Stimulated activated CD8-positive, alpha-beta memory T cell treated with anti-CD3 and anti-CD28 coated beads, Interleukin-12 subunit alpha, Interleukin-12 subunit beta, amount 100 ng/mL, for 4 hours (primary cell): ENCODE measurements at places on chromosomes 4 and X.

- DNase-seq: no peak
Measured at GRCh38 chr4:158255727-158256324, 45.5 kb downstream of the TMEM144 start.

DNA sequence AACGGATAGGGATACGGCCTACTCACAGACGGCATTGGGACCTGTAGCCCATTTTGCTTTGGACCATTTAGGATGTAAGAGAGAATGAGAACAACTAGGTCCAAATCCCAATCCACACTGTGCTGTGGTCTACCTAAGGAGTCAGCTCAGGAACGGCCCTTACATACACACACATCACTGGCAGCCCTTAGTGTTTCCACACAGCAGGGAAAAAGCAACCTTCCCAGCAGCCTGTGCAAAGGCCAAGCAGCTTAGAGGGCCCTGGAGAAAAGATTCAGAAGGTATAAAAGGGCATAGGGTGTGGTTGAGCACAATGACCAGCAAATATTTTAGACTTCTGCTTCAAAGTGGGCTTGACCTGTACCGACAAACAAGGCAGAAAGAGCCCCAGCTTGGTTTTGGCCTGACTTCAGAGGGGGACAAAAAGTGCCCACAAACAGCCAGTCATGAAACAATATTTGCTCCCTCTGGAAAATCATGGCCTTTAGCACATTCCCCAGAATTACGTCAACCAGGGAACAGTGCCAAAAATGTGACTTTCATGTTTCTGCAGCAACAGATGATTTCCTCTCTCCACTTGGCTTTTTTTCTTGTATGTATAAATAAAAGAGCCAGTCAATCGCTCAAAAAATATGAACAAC lies 359.5 kb upstream of the FGF16 start:
- no peak for DNase-seq

DNA sequence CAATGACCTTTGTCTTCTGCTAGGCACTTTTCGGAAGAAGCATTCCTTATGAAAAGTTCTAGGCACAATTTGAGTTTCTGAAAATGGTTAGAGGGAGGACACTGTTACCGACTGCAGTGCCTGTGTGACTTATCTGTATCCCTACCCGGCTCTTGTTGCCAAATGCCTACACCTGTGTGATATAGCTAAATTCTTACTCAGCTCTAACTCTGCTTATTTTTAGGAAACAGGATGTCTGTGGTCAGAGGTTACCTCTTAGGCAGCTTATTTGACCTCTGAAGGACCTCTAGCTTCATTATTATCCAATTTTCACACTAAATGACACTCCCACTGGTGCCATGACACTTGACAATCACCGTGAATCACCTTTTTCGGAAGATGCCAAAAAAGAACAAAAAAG lies 561.1 kb upstream of the SMIM31 start:
- DNase-seq: no peak

DNA sequence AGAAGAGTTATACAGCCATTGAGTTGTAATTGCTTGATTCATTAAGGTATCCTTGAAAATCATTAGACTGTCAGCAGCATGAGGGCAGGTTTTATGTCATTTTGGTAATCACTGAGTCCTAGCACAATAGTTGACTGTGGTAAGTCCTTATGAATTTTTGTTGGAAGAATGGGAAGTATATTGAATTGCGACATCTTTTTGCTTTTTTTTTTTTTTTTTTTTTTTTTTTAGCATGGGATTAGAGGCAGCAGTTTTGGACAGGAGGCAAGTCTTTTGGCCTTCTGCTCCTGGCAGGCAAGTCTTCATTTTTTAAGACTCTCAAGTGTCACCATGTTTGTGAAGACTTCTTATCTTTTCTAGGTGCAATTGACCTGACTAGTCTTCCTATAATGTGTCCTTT lies 29.7 kb downstream of the PRRG1 start:
- DNase-seq: no peak

- no peak for DNase-seq
Measured at GRCh38 chrX:69539437-69539836, 35.3 kb downstream of the NALF2 start.

GRCh38 chrX:119688911-119689321 lies 4.1 kb downstream of the SEPTIN6 start:
- no peak for DNase-seq
